ENCODE measurements at places on chromosomes 13 and 19.

GRCh38 chr13:82739881-82740280 lies 1142.4 kb downstream of the SLITRK1 start:
- DNase-seq: no peak

DNA sequence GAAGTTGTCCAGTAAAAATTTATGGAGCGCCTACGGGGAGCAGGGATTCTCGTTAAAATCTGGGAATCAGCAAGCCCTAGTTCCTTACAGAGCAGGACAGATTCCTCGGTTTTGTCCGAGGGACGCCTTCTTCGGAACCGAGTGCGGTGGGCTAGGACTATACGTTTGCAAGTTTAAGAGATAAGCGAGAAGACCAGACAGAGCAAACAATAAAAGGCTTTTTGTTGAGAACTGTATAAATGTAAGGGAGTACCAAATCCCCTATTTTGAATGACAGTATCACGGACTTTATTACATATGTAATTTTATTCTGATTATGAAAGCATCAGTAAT lies 971 bp upstream of the ANKRD10 start:
- DNase-seq: no peak

DNA sequence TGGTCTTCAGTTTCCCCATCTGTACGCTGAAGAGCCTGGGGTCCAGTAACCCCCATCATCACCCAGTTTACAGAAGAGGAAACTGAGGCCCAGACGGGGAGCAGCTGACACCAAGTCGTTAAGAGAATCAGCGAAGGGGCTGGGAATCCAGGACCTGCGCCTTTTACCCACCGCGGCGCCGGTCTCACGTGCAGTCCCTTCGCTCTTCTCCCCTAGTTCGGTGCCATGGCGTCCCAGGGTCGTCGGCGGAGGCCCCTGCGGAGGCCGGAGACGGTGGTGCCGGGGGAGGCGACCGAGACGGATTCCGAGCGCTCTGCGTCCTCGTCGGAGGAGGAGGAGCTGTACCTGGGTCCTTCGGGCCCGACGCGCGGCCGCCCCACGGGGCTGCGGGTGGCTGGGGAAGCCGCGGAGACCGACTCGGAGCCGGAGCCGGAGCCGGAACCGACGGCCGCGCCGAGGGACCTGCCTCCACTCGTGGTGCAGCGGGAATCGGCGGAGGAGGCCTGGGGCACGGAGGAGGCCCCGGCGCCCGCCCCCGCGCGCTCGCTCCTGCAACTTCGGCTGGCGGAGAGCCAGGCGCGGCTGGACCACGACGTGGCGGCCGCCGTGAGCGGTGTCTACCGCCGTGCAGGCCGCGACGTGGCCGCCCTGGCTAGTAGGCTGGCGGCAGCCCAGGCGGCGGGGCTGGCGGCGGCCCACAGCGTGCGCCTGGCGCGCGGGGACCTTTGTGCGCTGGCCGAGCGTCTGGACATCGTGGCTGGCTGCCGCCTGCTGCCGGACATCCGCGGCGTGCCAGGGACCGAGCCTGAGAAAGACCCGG lies 698 bp downstream of the BLOC1S3 start:
- DNase-seq: no peak

GRCh38 chr13:63901630-63902029 lies 2486.0 kb upstream of the PCDH20 start:
- DNase-seq: no peak

DNA sequence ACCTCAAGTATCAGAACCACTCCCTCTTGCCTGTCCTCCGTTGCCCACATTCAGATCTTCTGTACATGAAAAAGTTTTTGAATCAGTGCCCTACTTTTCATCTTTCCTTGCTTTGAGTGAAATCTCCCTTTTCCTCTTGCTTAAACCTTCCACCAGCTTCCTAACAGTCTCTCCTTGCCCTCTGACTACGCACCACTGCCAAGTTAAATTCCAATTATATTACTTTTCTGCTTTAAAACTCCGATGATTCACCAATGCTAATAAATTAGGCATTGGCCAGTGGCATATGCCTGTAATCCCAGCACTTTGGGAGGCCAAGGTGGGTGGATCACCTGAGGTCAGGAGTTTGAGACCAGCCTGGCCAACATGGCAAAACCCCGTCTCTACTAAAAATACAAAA lies 30.7 kb upstream of the RFXAP start:
- no peak for DNase-seq
